ENCODE measurements at places on chromosomes 5 and 9. TPM values are rescaled to one million over a fixed set of nuclear protein-coding genes. Genes with fewer than 3 reads are reported as not detected.

Gene TAF11L8
- not detected for total RNA-seq

Gene SPINK4
- not detected for total RNA-seq

Gene PCDHB5
- 7.5 TPM for total RNA-seq

Gene SLC2A8
- 34.4 TPM for total RNA-seq

Gene PCDHA12
- 0.54 TPM for total RNA-seq

Gene GAS1
- 167 TPM for total RNA-seq

Gene DRD1
- not detected for total RNA-seq

Gene ADAMTS2
- total RNA-seq: 23.7 TPM

- peak; percentile 55 for ATAC-seq
Measured at GRCh38 chr5:140182803-140183367, 7.9 kb downstream of the CYSTM1 start.

DNA sequence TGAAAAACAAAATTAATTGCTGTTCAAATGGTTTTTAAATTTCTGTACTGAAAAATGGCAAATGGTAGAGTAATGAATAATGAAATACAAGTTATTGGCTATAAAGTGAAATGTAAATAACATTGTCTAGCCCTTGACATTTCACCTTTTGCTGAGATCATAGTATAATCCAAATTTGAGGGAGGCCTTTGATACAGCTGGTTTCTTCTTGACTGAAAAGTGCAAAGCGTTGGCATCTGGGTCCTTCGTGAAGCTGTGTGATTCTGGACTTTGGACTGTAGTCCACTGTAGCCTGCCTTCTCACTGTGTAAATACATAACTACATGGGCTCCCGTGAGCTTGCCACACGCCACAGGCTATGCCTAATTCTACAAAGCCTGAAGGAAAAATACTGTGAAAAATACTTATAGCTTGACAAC, 52.3 kb downstream of the ARHGEF28 start:
- no peak for ATAC-seq

DNA sequence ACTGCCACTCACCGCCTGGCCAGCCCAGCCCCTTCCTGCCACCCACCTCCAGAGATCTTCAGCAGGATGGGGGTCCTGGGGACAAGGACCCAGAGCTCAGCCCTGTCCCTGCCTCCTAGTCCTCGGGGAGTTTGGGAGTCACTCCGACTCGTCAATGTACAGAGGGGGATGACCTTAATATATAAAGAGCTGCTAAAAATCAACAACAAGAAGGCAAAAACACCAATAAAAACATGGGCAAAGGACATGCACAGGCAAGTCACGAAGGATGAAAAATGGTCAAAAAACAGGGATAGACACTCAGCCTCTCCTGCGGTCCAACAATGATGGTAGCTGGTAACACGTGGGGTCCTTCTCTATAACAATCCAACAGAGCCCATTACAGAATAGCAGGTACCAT, 4.7 kb upstream of the ASB6 start:
- no peak for ATAC-seq

DNA sequence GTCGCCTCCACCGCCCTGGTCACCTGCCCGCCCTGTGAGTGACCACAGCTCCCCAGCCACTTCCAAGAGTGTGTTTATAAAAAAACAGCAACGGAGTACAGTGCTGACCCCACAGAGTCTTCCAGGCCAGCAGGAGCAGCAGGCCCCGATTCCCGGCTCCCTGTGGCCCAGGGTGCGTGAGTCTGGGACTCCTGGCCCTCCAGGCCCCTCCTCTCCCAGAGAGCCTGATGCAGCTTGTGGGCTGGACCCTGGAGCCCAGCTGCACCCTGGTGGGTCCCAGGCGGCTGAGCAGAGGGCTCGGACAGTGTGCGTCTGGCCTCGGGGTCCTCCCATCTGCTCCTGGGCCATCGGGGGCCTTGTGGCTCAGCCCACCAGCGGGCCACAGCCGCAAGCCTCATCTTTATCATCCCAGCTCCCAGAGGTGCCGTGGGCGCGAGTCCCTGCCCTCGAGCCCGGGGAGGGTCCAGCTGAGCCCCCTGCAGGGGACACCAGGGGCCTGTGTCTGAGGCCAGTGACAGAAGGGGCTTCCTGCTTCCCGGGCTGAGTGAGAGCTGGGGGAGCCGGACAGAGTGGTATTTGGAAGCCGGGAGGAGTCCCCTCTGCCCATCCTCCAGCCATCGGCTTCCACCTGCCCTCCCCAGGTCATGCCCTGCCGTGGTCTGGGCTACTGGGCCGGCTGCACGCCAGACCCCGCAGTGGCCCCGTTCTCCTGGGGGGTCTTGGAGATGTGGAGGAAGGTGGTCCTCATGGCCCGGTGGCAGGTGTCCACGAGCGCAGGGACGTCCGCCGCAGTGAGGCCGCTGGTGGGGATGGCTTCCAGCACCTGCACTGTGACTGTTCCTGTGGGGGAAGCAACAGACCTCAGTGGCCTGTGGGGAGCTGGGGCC, 10.6 kb downstream of the EGFL7 start:
- peak; percentile 0 for ATAC-seq

DNA sequence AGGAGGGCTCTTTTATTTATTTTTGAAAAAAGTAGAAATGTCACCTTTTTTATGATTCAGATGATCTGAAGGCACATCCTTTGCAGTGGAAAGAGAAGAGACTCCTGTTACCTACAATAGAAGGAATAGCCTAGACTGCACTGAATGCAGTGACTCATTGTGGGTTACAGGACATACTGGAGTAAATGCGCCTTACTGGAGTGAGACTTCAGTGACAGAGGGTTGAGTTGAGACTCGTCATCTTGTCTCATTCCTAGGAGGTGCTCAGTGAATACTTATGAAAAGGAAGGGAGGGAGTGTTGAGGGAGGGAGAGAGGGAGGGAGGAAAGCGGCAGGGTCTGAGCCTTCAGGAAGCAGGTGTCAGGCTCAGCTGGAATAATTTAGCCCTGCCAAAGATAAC, 25.2 kb downstream of the ANKRA2 start:
- ATAC-seq: no peak

- ATAC-seq: no peak
Measured at GRCh38 chr5:42791151-42791550, 20.5 kb downstream of the SELENOP start.

- ATAC-seq: no peak
Measured at GRCh38 chr5:145316282-145316681, 518.9 kb downstream of the PRELID2 start.

GRCh38 chr5:111233052-111233374, 8.8 kb downstream of the CAMK4 start:
- ATAC-seq: no peak

- no peak for ATAC-seq
Measured at GRCh38 chr9:72297516-72297915, 67.5 kb downstream of the ZFAND5 start.

- ATAC-seq: no peak
Measured at GRCh38 chr9:127177231-127177630, 54.8 kb upstream of the ANGPTL2 start.

GRCh38 chr9:108282872-108283271, 572.9 kb downstream of the ACTL7B start:
- ATAC-seq: no peak

GRCh38 chr5:146527785-146528184, 11.8 kb upstream of the GPR151 start:
- ATAC-seq: no peak

DNA sequence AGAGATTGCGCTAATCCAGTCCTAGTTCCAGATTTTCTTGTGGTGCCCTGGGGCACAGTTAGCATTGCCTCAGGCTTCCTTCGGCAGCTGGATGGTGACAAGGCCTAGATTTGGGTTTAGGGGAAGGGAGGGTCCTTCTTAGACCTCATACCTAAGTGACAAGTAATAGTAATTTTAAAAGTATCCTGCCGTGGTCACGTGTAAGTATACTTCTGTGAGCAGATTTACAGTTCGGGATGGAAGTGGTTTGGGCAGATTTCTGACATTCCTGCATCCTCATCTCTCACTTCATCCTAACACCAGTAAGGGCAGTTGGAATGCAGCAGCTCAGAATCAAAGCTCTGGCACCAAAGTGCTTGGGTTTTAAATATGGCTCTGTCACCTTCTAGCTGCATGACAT, 71.6 kb downstream of the LRRC70 start:
- no peak for ATAC-seq

GRCh38 chr5:89411891-89412290, 528.9 kb upstream of the MEF2C start:
- no peak for ATAC-seq

- ATAC-seq: no peak
Measured at GRCh38 chr5:165126598-165126997, 1621.2 kb downstream of the MAT2B start.

DNA sequence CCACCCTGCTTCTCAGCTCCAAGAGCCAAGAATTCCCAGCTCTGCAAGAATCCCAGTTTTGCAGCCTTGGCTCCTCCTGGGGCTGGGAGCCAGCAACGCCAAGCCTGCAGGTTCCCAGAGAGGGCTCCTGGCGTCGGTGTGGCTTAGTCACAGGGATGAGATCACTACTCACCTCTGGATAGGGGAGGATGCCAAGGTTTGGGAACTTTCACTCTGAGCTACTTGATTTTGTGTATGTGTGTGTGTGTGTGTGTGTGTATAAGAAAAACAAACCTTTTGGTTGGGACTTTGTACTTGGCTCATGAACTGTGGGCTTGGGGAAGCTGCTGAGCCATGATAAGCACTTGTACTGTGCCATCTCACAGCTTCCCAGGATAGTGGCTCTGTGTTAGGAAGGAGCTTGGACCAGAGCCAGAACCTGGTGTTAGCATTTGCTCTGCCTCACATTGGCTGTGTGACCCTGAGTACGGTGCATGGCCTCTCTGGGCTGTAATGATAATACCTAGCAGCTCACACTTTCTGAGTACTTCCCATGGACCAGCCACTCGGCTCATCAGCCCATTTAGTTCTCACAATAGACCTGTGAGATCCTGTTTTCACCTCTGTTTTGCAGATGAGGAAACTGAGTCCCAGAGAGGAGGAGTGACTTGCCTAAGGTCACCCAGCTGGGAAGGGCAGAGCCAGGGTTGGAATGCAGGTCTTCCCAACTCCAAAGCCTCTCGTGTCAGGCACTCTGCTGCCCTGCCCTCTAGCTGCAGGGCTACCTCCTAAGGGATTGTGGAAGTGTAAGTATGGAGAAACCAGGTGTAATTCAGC, 41.4 kb upstream of the DAB2IP start:
- peak; percentile 86 for ATAC-seq

GRCh38 chr5:135037519-135038204, 3.6 kb upstream of the PITX1 start:
- no peak for ATAC-seq
